CD4-positive, alpha-beta T cell treated with Interleukin-21 for 1 hour (primary cell): ENCODE measurements at places on chromosomes 5 and 9.

DNA sequence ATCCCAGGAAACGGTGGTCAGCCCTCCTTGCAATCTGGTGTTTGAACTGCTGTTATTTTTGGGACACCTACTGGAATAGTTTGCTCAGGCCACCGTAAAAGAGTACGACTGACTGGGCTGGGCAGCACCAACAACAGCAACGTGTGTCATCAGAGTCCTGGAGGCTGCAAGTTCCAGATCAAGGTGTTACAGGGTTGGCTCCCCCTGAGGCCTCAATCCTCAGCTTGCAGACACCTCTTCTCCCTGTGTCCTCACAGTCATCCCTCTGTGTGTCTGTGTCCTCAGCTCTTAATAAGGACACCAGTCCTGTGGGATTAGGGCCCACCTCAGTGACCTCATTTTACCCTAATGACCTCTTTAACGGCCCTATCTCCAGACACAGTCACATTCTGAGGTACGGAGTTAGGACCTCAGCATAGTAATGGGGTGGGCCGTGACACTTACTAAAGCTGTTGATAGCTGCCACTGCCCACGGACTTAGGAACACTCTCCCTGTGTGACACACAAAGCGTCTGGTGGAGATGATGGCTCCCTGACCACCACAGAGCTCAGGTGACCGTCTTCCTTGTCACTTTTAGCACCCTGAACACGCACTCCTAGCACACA, 16.8 kb downstream of the GLT6D1 start:
- no peak for DNase-seq

DNA sequence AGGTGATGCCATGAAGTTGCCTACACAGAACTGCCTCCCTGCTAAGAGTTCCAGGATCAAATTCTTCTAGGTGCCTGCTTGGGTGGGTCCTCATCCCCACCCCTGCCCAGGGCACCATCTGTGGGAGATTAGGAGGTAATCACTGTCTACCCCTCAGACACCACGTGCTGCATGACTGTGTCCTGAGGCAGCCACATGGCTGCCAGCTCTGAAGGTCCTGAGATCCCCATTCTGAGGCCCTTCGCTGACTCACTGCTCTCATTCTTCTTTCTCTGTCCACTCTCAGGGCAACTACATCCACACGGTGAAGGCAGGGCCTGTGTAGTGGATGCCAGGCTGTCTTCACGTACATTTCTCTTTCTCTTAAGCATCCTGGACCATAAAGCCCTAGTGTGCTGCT, 222.9 kb upstream of the ANKRD55 start:
- no peak for DNase-seq

DNA sequence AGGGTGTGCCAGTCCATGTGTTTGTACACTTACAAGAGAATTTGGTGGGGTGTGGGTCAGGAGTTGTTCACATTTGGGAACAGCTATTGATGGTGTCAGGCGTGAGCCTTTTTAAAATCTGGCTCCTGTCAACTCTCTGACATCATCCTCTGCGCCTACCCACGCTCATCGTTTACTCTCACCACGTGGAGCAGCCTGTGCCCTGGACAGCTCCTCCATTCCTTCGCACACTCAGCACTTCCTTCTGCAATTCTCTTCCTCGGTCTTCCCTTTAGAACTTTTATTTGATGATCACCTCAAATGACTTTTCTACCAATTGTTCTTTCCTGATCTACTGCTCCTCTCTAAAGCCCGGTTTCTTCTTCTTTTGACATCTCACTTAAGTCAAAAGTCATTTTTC, 42.1 kb upstream of the GNAQ start:
- DNase-seq = no peak

GRCh38 chr5:131968396-131968954, 23.0 kb upstream of the MEIKIN start:
- no peak for DNase-seq

DNA sequence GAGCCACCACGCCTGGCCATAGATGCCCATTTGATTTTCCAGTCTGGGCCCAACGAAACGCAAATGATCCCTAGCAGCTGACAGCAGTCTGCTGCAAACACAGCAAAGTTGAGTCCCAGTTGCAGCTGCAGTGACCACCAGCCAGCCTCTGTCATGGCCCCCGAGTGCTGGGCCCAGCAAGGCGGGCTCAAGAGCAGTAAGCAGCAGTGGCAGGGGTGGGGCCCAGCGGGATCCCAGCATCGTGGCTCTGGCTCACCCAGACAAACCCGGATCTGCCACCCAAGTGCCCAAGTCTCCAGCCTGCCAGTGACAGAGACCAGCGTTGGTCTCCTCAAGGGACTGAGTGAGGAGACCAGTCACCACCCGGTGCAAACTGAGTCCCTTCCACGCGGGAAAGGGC, 6.9 kb upstream of the LTC4S start:
- no peak for DNase-seq

DNA sequence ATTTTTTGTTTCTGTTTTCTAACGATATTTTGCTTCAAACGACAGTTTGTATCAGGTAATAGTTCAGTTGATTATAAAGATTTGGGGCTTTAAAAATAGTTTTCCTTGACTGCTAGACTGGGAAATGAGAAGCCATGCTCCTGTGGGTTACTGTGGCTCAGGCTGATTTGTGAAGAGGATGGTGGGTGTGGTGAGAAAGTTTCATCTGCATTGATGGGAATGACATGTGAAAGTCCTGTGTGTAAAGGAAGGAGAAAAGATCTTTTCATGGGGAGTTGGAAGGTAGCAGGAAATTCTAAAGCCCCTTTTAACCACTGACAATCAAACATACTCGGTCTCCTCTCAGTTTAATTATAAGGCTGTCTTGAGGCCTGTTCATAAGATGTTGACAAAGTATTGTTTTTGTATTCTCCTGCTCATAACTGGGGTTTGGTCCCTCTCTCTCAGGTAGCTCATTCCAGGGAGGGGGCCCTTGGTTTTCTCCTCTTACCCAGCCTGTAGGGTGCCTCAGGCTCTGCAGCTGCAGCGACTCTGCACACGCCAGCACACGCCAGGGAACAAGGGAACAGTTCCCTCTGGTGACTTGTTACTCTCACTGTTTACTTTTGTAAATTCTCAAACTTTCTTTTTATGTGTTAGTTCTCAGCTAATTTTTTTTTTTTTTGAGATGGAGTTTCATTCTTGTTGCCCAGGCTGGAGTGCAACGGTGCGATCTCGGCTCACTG, 91.6 kb downstream of the CARTPT start:
- DNase-seq = no peak

GRCh38 chr5:134328619-134329018, 38.4 kb downstream of the CDKL3 start:
- no peak for DNase-seq

DNA sequence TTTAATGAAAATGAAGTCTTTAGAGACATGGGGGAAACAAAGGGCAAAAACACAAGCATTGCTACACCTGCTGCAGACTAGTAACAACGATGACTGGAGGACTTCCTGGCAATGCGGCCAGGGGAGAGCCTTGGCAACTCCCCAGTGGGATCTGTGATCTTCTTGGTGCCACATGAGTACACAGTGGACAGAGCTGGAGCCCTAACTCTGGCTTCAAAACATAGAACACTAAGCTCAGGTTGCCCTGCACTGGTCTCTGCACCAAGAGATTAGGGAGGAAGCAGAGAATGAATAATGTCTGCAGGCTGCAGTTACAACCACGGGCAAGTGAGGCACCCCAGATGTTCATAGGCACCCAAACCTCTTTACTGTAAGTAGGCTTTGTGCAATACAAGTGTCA, 91.1 kb downstream of the MRPS27 start:
- no peak for DNase-seq

- DNase-seq = no peak
Observed at GRCh38 chr9:133772581-133772980, 34.4 kb upstream of the SARDH start.

GRCh38 chr9:84499969-84500582, 159.5 kb upstream of the SLC28A3 start:
- no peak for DNase-seq

- DNase-seq = no peak
Observed at GRCh38 chr5:31706186-31706585, 67.3 kb downstream of the PDZD2 start.

- no peak for DNase-seq
Observed at GRCh38 chr5:132484391-132484725, 6.2 kb downstream of the IRF1 start.

GRCh38 chr9:100131216-100131615, 32.2 kb downstream of the INVS start:
- DNase-seq = no peak

GRCh38 chr9:88952976-88953375, 38.3 kb upstream of the S1PR3 start:
- no peak for DNase-seq

DNA sequence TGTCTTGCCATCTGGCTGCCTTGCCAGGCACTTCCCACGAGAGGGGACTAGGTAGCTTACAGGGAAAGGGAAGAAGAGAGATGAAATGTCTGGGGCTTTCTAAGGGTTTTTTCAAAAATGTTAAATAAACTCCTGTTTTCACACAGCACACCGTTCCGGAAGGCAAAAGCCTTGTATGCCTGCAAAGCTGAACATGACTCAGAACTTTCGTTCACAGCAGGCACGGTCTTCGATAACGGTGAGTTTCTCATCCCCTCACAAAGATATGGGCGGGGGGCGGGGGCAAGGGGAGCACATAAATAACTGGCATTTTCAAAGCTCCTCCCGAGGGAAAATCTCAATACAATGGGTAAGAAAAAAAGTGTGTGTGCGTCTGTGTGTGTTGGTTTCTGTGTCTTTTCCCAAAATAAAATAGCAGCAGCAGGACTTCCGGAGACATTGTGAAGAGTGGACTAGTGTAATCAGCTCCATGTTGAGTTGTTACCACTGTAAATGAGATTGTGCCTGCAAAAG, 189.6 kb downstream of the NR3C1 start:
- no peak for DNase-seq

GRCh38 chr9:134970719-134971118, 53.0 kb upstream of the FCN1 start:
- no peak for DNase-seq

- no peak for DNase-seq
Observed at GRCh38 chr9:71183251-71183650, 61.8 kb upstream of the TRPM3 start.

DNA sequence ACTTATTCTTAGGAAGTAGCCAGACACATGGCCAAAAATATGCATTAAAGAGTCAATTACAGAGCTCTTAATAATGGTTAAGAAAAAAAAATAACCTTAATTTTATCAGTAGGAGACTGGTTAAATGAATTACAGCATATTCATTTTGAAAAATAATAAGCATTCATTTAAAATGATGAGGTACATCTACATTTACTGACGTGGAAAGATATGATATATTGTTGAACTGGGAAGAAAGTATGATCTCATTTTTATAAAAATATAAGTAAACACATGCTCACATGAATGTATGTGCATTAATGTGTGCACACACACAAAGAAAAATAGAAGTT, 250.3 kb downstream of the ENC1 start:
- no peak for DNase-seq

DNA sequence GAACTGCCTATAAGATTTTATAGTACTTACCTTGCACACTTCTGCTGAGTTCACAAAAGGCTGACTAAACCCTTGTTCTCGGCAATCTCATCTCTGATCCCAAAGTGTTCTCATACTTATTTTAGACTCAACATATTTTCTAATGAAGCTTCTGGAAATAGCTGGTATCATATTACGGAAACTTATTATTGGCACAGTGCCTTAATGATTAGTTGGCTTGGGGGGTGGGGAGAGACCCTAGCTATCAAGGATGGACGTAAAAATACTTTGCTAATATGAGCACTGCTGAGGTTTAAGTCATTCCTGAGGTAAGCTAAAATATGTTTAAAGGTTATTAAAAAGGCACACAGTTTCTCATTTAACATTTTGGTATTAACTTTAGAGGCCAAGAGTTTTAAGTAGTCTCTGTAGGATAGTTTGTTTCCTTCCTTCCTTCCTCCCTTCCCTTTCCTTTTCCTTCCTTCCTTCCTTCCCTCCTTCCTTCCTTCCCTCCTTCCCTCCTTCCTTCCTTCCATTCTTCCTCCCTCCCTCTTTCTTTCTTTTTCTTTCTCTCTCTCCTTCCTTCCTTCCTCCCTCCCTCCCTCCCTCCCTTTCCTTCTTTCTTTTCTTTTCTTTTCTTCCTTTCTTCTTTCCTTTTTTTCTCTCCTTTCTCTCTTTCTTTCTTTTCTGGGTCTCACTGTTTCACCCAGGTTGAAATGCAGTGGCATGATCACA, 31.5 kb downstream of the ZSWIM6 start:
- DNase-seq = no peak

DNA sequence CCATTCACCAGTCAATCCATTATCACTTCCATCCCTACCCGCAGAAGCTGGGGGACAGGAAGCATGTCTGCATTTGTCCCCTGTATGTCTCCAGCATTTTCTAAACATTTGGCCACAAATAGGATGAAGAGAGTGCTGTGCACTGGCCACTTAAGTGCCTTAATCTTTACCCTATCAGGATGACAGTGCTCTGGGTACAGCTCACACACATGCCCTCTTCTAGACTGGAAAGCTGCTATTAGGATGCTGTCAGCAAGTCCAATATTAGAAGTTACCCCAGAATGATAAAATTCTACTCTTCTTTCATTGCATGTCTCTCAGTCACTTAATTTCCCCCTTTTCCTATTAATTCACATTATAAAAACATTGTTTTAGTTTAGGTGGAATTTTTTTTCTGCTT, 168.4 kb downstream of the RASEF start:
- no peak for DNase-seq
